ENCODE measurements at places on chromosomes 5 and 9.

GRCh38 chr5:39774605-39775004, 349.8 kb upstream of the DAB2 start:
- no peak for DNase-seq

DNA sequence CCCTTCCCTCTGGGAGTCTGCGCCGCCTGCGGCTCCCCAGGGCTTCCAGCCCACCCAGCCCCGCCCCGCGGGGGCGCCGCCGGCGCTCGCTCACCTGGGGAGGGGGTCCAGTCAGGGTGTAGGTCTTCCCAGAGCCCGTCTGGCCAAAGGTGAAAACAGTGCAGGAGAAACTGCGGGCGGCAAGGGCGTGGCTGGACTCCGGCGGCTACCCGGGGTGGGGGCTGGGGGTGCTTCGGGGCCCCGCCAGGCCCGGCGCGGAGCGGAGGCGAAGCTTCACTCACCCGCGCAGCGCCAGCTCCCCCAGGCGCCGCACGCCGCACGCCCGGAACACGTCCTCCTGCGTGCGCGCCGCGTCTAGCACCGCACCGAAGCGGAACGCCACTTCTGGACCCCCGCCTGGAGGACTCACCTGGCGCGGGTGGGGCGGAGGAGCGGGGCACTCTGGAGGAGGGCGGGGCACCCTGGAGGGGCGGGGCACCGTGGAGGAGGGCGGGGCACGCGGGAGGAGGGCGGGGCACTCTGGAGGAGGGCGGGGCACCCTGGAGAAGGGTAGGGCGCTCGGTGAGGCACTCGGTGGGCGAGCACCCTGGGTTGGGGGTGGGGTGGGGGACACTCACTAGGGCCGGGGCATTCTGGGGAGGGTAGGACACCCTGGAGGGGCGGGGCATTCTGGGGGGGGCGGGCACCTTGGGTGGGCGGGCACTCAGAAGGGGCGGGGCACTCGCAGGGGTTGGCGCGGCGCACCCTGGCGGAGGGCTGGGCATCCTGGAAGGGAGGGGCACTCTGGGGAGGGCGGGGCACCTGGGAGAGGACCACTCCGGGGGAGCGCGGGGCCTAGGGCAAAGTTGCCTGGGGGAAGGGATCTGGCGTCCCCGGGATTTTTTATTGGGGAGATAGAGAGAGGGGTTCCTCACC, 814 bp downstream of the KIF12 start:
- DNase-seq = no peak

- DNase-seq = no peak
Observed at GRCh38 chr9:131981116-131981776, 98.4 kb downstream of the MED27 start.

GRCh38 chr5:111747337-111747736, 9.7 kb downstream of the NREP start:
- DNase-seq = no peak

DNA sequence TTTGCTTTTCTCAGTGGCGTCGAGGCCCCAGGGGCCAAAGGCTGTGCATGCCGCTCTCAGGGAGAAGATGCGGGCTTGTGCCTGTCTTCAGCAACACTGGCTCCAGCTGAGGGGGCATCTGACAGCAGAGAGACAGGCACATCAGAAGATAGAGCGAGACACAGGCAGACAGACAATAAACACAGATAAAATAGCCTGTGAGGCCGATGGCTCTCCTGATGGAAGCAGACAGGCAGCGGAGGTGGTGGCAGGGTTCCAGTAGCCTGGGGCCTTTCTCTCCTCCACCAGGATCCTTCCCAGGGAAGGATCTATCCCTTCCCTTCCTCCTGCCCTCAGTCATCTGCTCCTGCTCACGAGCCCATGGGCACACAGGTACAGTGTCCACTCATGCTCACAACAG, 16.6 kb upstream of the UNC5A start:
- DNase-seq = no peak

DNA sequence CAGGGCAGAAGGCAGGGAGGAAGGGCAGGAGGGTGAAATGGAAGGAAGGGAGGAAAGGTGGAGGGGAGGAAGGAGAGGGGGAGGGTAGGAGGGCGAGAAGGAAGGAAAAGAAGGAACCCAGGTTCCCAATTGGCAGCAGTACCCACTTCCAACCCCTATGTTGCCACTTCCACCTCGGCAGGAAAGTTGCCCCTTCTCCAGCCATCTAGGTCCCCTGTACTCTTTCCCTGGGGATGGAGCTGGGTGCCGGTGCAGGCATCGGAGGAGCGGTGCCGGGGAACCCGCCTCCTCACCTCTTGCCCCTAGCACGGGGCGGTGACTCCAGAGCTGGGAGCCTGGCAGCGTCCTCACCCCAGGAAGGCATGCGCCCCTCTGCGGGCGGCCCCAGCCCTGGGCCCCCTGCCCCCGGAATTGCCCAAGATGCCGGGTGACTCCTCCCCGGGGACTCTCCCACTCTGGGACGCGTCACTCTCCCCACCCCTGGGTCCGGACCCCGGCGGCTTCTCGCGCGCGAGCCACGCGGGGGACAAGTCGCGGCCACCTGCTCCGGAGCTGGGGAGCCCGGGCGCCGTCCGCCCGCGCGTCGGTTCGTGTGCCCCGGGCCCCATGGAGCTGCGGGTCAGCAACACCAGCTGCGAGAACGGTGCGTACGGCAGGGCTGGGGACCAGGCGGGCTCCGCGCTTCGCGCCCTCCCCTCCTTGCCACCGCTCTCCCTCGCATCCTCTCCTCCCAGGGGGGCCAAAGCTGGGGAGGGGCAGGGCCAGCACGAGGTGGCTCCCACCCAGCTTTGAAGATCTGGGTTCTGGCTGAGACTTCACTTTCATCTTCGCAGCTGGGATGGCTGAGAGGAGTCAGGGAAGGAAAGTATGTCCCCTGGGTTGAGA, at the start of gene NIPAL4:
Gene NIPAL4 (plus strand): TSS at position 499 of the 885 bp plus-strand sequence. CDS start 108 bp downstream, at position 607.
- no peak for DNase-seq

DNA sequence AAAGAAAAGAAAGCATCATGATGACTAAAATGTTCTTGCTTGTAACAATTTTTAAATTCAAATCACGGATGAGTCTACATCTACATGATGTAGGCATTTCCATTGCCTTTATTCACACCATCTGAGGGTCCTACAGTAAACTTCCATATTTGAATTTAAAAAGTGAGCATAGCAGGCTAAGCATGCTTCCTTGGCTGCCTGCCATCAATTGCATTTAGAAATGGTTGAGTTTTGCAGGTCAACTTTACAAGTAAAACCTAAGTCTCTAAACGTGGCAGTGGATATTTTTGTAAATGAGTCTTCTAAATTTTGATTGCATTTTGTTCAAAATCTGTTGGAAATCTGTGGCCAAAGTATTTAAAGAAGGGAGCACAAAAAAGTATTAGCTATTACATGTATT, 136.5 kb upstream of the PTCH1 start:
- no peak for DNase-seq

DNA sequence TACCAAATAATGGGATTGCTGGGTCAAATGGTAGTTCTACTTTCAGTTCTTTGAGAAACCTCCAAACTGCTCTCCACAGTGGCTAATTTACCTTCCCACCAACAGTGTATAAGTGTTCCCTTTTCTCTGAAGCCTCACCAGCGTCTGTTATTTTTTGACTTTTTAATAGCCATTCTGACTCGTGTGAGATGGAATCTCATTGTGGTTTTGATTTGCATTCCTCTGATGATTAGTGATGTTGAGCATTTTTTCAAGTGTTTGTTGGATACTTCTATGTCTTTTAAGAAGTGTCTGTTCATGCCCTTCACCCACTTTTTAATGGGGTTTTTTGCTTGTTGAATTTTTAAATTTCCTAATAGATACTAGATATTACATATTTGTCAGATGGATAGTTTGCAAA, 28.4 kb upstream of the SUSD1 start:
- no peak for DNase-seq

GRCh38 chr5:107676702-107677101, 6.0 kb upstream of the EFNA5 start:
- no peak for DNase-seq

GRCh38 chr9:20996809-20997208, 34.6 kb downstream of the HACD4 start:
- no peak for DNase-seq

GRCh38 chr9:121296213-121297127, 28.5 kb downstream of the GSN start:
- DNase-seq = no peak

GRCh38 chr9:91247278-91247677, 114.4 kb downstream of the AUH start:
- DNase-seq = no peak

DNA sequence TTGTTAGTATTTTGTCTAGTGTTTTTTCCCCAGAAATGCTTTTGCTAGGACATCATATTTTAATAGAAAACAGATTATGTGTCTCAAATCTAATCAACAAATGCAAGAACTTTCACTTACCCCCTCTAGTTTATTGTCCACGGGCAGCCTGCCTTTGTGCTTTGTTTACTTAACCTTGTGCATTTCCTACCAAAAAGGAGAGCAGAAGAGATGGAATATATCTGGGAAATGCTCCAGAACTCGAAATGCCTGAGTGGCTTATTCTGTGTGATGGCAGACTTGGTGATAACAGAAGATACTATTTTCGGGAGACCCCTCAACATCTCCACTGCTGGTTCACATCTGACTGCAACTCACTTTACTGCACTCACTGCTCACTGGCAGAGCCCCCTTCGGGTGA, 33.3 kb upstream of the SPDL1 start:
- no peak for DNase-seq

DNA sequence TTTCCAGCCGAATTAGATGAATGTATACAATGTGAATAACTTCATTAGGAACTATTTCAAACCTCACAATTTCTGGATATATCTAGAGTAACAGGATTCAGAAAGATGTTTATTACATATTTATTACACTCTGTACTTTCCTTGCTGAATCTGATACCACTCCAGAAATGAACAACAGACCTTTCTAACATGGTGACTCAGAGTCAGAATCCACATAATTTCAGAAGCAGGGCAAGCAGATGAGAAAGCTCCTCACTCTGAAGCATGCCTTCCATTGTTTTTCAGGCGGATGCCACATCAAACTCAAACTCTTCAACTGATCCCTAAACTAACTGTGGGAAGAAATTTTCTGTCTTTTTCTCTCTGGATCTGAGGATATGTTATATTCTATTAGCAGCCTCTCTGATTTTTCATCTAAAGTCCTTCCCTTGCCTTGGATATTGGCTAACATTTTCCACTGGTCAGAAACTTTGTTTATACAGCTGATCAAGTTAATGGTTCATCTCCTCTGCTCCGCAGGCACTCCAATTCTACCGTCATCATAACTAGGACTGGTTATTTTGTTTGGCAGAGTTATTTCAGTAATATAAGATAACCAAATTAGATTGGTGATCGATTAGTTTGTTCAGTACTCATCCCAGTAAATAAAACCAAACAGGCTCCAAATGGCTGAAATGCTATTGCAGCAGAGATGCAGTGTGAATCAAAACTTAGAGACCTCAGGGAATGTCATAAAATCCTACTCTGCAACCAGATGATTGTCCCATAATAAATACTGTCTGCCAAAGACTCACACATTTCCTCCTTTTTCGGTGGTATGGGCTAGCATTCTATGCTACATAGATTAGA, 556.0 kb downstream of the EBF1 start:
- DNase-seq = no peak

DNA sequence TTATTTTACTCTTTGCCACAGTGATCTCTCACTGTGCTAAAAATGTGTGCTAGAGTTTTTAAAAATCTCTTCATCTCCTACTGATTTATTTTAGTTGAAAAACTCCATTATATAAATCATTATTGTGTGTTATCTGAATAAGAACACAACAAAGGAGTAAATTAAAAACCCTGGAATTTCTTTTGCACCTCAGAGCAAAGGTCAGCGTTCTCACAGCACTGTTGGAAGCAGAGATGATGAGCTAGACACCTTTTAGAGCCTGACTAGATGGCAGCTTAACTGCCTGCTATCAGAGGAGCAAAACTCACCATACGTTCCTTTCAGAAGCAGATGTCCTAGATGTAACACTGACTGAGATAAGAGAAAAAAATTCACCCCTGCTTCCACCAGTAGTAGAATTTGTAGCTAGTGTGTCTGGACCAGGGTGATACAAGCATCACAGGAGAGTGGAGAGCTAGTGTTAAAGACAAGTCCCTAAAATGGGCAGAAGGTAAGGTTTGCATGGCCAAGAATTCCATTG, 147.1 kb downstream of the ENTREP1 start:
- peak; percentile 6 for DNase-seq

- DNase-seq = no peak
Observed at GRCh38 chr9:79573412-79573923, 1.7 kb downstream of the TLE4 start.

DNA sequence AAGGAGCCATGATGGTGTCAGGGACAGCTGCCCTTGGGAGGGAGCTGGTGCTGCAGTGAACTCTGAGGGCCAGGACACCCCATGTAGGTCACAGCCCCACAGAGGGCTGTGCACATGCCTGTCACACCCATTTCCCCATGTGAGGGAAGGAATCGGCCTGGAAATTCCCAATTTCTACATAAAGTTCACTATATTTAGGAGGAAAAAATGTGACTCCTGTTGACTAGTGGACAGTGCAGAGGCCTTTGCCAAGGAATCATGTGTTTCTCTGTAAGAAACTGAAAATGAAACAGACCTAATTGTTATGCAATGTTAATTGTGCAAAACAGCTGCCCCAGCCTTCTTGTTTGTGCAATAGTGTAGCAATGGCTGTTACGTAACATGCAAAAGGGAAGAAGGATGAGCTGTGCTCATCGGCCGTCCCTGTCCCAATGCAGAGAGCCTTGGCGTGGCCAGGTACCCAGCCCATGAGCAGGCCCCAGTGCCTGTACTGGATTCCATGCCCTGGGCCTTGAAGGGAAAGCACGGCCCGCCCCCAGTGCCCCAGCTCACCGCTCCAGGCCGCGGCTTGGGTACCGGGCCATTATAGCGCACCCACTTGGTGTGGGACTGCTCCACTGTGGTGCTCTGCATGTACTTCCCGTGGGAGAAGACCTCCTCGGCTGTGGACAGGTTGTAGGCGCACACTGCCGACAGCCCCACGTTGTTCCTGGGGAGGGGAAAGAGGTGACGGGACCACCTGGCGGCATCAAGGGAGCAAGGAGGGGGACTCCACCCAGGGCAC, 70.0 kb downstream of the SECISBP2 start:
- DNase-seq = no peak

DNA sequence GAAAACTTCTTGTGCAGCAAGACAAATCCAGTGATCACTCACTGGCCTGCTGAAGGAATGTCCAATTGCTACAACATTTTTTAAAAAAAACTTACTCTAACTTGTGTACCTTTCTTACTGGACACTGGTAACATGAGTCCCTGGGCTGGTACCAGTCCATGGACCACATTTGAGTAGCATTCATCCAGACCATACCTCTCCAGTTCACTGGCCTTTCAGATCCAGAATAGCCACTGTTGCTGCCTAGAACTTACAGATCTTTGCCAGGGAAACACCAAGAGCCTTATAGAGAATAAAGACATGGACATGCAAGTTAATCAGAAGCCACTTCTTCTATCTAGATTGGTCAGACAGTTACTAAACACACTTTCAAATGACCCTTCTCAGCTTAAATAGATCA, 185.3 kb downstream of the TLE4 start:
- no peak for DNase-seq

- DNase-seq = no peak
Observed at GRCh38 chr5:74490814-74491213, 149.7 kb downstream of the ENC1 start.

GRCh38 chr5:100186181-100186580, 349.0 kb upstream of the FAM174A start:
- DNase-seq = no peak

Data from SK-N-DZ (cell line).